Activated T-cell treated with anti-CD3 and anti-CD28 coated beads, Interleukin-2, amount 50 U/mL, for 72 hours (primary cell): ENCODE measurements at places on chromosomes 16 and 17. TPM values are rescaled to one million over a fixed set of nuclear protein-coding genes. Genes with fewer than 3 reads are reported as not detected.

DNA sequence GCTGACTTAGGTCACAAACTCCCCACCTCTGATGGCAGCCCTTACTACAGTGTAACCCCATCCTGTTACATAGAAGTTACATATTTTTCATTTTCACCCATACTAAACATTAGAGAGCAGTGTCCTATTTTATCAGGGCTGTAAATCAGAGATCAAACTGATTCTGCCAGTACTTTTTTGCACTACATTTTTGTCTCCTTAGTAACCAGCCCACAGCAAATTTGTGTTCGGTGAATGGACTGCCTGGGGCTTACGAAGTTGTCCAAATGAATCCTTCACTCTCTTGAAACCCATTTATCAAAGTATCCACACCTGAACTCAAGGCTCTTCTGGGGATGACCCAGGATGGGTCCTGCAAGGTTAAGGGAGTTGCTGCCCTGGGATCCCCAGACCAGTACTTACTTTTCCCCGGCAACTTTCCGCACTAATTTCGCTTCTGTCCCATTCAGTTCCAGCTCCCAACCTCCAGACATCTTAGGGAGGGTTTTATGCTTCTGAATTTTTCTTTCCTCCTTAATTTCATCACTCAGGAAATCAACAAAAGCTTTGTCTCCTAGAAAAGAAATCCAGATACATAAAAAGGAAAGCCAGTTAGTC is 1.1 kb downstream of the C1QBP start:
- DNase-seq: no peak

GRCh38 chr17:39027455-39028035 is 60.3 kb upstream of the FBXO47 start:
- no peak for DNase-seq

DNA sequence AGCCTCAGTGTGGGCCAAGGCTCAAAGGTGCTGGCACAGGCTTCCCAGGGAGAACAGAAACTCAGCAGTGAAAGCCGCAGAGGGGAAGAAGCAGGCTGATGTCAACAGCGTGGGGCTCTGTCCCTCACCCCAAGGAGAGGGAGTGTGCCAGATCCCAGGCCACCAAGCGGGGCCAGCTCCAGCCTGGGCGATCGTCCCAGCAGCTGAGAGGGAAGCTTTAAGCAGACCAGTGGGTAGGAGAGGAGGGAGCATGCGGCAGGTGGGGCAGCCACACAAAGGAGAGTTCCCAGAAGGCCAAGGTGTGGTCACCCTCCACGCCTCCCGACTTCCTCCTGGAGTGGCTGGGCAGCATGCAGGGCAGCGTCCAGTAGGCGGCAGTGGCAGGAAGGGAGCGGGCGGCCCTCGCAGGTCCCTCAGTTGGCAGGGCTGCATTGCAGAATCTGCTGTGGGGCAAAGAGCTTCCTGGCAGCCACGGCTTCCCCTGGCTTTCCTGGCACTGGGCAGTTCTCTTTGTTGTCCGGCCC is 6.0 kb downstream of the SYNGR2 start:
- DNase-seq: no peak

Gene KCNH6
- total RNA-seq: not detected

DNA sequence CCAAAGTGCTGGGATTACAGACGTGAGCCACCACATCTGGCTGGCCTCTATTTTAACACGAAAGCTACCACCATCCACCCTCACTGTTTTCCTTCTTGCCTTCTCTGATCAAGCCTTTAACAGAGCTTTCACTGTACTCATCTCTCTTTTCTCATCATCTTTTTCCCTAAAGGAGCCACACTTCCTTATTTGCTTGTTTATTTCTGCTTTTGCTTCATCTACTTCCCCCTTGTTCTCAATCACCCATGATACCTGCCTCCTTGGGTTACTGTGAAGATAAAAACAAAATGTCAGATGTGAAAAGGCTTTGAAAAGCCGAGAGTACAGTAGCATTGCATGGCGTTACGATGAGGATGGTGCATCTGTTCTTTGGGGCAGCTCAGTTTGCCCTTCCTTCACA is 79.9 kb downstream of the ZNF18 start:
- DNase-seq: no peak

Gene PRAC2
- not detected for total RNA-seq

Gene AOC2
- 11.5 TPM for total RNA-seq

DNA sequence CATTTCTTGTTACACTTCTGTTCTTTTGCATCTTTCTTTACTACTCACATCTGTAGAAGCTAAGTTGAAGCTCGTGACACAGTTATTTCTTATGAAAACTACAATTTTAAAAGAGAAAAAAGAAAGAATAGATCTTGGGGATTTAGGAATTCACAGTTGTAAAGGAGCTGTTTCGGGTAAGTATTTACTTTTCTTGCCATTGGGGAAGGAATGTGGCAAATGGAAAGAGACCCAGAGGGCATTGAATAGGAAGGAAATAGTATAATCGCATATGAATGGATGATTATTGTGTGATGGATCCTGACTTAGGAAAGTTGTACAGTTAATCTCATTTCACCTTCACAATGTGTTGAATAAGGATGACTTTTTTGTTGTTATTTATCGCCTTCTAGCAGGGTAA is 914.1 kb upstream of the CDH8 start:
- DNase-seq: no peak

GRCh38 chr16:29756654-29757053 is 10.9 kb upstream of the C16orf54 start:
- no peak for DNase-seq

Gene CIBAR2
- total RNA-seq: not detected

Gene RNF43
- 2.6 TPM for total RNA-seq

Gene CYGB
- not detected for total RNA-seq

GRCh38 chr16:426115-426905 is 861 bp downstream of the RAB11FIP3 start:
- DNase-seq: peak; percentile 21

Gene ZNF688
- 14.5 TPM for total RNA-seq

Gene DNAH9
- not detected for total RNA-seq

DNA sequence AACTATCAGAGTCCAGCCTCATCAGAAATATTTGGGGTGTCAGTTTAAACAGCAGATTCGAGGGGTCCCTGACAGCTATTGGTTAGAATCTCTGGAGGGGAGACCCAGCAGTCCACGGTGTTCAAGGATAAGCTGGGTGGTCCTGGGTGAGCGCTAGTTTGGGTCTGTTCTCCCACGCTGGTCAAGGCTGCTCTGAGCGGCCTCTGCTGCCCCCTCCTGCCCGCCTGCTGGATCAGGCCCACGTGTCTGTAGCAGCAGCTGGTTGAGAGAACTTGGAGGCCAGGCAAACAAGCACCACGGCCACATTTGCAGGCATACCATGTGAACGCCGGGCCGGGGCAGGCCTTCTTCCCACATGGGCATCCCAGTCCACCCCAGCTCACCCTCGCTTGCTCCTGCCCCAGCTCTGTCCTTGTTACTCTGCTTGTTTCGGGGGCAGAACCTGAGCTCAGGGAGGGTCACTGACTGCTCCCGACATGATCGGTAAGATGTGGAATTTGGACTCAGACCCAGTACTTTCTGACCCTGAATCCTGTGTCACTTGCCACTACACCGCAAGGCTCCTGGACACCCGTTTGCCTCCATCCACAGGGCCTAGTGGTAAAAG is 7.4 kb downstream of the FOXF1 start:
- peak; percentile 55 for DNase-seq

DNA sequence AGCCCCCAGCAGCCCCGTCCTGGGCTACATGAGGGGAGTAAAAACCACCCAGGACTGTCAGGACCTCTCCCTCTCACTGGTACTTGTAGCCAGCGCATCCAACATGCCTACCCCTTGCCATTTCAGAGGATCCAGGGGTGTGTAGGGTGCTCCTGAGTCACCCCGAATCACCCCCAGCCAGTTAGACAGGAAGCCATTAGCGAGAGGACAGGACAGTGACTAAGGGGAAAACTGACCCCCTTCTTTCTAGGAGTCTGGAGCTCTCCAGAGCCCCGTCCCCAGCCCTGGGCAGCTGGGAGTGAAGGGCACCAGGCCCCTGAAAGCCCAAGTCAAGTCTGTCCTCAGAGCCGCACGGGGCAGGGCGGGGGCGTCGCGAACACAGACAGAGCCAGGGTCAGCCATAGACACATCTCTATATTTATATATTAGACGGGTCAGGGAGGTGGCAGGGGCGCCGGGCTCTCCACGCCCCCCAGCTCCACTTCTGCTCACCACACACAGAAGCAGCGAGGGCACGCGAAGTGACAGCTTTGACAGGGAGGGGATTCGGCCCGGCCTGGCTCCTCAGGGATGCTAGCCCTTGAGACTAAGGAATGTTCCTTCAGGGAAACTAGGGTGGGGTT is 485 bp upstream of the GDPD3 start:
- DNase-seq: no peak
